ENCODE measurements at places on chromosomes 7 and 10.

DNA sequence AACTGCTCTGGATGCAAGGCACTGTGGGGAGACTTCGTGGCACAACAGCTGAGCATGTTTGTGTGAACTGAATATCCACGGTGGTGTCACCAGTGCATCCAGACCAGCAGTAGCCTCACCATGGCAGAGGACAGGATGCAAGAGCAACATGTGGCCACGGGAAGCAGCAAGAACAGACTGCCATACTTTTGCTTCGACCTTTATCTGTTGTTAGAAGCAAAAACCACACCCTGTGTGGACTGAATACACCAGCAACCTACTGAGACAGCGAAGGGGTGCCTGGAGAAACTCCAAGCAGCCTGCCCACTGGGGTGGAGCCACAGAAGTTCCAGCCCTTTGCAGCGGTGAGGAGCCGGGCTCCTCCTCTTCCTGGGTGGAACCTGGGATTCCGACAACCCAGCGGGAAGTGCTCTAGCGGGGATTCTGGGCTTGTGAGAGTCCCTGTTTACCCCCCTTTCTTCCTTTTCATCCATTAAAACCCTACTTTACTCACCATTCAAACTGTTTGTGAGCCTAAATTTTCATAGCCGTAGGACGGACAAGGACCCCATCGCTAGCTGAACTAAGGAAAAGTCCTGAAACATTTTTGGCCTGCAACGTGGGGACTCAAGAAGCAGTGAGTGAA is 584.9 kb downstream of the GRM8 start:
- no peak for DNase-seq

DNA sequence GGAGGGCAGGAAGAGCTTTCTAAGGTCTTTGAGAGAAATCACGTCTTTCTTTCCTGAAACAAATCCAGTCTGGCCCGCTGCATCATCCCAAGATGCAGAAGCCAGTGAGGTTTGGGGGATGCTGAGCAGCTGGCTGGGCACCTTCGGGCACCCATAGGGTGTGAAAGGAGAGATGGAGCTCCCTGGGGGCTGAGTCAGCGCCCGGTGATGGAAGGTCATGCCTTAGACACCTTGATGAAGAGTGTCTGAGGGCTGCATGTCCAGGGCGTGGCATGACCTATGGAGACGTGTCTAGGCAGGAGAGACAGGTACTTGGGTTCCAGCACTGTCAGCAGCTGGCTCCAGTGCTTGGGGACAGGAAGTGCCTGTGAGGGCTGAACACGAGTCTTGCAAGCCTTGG is 88.3 kb downstream of the GOLGA7B start:
- no peak for DNase-seq

DNA sequence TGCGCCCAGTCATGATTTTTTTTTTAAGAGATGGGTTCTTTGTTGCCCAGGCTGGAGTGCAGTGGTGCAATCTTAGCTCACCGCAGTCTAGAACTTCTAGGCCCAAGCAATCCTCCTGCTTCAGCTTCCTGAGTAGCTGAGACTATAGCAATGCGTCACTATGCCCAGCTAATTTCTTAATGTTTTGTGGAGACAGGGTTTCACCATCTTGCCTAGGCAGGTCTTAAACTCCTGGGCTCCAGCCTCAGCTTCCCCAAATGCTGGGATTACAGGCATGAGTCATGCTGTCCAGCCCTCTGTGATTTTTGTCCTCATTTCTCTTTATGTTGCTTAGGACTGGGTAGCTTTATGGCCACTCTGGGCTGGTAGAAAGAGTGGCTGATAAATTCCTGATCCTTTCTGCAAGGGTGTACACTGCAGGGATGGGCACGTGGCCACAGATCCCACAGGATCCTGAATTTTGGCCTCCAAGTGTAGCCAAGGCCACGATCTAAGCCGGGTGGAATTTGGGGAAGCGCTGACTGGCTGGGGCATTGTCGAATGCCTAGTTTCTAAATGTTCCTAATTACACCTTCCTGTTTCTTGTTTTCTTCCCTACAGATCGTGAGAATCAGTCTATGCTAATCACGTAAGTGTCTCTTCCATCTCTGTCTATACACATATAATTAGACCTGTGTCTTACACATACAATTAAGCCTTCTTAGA is 24.1 kb upstream of the MYH16 start:
- DNase-seq: no peak

DNA sequence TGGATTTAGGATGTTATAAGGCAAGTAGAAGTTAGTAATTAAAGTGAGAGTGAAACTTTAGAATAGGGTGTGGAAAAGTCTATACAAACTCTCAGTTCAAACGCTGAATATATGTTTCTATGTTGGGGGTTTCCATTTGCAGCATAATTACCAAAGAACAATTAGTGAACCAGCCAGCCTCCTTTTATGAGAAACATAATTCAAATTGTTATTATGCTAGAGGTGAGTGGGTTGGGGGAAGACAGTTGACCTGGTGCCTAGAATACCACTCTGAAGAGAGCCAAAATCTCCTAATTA is 435.8 kb downstream of the MDFIC start:
- no peak for DNase-seq

DNA sequence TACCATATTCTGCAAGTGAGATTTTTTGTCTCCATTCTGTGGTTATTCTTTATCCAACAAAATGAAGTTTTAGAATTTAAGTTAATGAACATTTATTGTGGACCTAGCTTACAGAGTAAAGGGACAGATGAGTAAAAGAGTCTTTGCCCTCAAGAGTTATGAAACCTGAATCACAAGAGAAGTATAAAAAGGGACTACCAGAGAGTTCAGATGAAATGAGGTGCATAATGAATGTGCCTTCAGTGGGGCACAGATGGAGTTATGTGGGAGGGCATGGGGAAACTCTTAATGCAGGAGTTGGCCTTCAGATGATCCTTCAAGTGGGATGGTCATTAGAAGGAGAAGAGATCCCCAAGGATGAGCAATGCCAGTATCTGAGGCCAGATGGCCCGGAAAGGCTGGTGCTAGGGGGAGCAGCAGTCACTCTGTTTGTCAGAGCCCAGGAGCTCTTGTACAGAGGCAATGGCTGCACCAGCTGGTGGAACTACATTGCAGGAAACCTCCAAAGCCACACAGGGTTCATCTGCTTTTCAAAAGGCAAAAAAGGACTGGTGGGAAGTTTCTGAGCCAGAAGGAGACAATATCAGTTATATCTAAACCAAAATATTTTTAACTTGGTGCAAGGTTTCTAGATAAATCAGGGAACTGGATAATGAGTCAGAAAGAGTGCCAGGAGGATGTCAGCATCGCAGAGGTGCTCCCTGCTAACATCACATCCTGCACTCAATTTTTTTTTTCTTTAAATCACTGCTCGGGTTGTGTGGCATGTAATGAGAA is 162.0 kb downstream of the KLF6 start:
- DNase-seq: no peak

- no peak for DNase-seq
Measured at GRCh38 chr10:89580243-89580642, 44.8 kb upstream of the SLC16A12 start.

Measured in activated CD4-positive, alpha-beta T cell treated with anti-CD3 and anti-CD28 coated beads for 24 hours (primary cell).